ENCODE measurements at places on chromosomes 1 and 21.

DNA sequence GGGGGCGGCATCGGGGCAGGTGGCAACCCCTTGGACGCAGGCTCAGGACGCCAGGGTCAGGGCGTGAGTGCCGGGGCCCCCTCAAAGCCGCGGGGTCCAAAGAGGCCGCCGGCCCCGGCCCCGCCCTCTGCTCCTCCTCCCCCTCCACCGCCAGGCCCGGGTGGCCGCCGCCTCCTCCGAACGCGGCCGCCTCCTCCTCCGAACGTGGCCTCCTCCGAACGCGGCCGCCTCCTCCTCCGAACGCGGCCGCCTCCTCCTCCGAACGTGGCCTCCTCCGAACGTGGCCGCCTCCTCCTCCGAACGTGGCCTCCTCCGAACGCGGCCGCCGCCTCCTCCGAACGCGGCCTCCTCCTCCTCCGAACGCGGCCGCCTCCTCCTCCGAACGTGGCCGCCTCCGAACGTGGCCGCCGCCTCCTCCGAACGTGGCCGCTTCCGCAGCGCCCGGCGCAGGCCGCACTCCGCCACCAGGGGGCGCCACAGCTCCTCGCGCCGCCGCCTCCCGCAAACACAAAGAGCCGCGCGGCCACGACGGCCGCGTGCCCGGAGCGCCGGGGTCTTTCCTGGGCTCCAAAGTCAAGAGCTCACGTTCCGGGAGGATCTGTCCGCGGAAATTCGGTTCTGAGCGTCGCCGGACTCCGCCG lies 19.3 kb upstream of the SAMD11 start:
- peak; percentile 11 for DNase-seq

- DNase-seq = peak; percentile 86
Measured at GRCh38 chr1:38818175-38818976, 41.2 kb downstream of the RRAGC start.

- no peak for DNase-seq
Measured at GRCh38 chr1:16246961-16247360, 10.0 kb upstream of the CPLANE2 start.

DNA sequence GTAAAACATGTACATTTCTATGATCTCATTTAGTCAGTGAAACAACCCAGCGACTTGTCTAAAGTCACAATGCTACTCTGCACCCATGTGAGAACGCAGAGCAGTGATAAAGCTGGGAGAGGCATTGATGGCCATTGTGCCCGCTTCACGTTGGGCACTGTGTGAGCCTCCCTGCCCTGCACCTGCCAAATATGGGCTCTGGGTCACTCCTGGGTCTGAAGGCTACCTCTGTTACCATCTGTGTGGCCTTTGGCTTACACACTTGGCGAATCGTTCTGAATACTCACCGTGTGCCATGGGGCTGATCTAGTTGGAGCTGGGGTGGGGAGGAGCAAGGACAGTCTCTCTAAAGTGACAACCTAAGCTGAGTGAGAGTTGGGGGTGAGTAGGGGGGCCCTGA lies 29.9 kb downstream of the PCSK9 start:
- DNase-seq = no peak

DNA sequence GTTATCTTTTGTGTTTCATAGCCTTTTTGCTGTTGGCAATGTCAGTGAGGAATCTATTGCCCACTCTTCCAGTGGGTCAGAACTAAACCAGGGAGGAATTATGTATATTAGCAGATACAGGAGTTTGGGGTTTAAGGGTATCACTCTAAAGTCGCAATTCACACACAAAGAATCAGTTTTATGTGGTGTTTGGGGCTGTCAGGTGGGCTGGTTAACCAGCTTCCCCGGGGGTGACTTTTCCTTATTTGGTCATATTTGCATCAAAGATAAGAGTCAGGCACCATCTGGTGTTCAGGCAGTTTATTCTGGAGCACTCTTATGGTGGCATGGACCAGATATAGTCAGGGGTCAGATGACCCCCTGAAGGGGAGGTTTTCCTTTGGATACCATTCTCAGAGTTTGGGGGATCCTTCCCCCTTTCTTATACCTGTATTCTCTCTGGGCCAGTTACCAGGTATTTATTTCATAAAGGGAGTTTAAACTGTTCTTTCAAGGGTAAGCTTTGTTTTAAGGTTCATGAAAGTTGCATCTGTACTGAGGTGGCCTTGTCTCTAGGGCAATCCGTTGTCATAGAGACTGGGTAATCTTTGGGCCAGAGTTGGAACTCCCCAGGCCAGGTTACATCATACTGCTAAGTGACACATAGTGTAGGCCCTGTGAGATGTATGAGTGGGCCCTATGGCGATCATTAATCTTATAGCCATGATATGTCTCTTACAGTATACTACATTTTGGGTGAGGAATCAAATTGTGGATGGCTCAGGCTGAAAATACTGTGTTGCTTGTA lies 148.2 kb downstream of the RWDD3 start:
- DNase-seq = no peak

DNA sequence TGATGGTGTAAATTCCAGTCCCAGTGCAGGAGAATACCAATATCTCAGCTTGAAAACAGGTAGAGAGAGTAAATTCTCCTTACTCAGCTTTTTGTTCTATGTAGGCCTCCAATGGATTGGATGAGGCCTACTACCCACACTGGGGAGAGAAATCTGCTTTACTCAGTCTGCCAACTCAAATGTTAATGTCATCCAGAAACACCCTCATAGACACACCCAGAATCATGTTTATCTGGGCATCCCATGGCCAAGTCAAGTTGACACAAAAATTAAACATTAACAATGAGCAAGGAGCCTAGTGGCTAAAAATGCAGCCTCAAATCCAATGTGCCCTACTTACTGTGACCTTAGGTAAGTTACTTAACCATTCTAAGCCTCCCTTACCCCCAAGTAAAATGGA lies 6.9 kb upstream of the HLX start:
- no peak for DNase-seq

- no peak for DNase-seq
Measured at GRCh38 chr1:204432708-204433107, 21.1 kb upstream of the PPP1R15B start.

DNA sequence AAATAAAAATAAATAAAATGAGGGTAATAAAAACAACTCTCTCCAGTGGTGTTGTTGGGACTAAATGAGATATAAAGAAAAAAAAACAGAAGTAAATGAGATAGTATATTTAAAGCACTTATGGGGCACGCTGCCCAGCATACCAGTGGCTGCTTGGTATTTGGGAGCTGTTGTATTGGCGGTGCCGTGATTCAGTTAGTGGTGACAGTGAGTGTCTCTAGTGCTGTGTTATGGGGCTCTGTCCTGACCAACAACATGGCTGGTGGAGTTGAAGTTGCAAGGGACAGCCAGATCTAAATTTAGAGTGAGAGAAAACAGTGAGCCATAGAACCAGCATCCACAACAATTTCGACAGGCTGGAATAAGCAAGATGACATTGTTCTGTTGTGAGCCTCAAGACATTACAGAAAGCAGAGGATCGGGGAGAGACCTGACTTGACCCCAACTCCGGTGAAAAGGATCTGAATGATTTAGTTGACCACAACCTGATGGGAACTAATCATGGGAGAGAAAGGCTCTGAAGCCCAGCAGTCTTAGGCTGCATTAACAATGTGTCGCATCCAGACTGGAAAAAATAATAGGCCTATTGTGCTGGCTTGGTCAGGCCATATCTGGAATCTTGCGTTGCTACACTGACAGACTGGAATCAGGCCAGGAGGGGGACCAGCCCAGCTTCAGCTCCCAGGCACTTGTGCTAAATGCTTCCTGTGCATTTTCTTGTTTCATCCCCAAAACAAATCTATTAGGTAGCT lies 2.4 kb upstream of the MFSD2A start:
- DNase-seq = peak; percentile 83

GRCh38 chr1:74775735-74776134 lies 42.8 kb downstream of the TYW3 start:
- DNase-seq = no peak

DNA sequence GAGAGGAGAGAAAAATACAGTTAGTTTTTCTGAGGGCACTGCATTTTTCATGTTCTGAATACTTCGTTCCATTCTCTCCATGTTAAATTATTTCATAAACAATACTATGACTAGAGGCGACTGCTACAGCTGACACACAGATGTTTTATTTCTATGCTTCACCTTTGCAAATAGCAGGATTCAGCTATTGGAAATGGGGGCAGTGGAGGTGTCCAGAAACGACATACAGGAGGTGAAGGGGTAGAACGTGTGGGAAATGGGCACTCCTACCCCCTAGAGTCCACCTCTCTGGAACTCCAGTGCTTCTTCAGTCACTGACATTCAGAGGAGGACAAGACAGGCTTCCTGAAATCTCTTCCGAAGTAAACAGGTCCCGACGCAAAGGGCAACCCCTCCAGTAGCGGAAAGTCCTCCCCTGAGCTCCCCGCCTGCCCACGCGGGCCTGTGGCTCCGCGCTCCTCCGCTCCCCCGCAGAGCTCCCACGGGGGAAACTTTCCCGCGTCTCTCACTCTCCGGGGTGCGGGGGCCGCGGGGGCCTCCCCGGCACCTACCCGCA lies 480 bp downstream of the DPYD start:
- DNase-seq = no peak

- no peak for DNase-seq
Measured at GRCh38 chr1:237759377-237759776, 131.3 kb downstream of the ZP4 start.

- no peak for DNase-seq
Measured at GRCh38 chr21:42594616-42595282, 58.7 kb upstream of the PDE9A start.

DNA sequence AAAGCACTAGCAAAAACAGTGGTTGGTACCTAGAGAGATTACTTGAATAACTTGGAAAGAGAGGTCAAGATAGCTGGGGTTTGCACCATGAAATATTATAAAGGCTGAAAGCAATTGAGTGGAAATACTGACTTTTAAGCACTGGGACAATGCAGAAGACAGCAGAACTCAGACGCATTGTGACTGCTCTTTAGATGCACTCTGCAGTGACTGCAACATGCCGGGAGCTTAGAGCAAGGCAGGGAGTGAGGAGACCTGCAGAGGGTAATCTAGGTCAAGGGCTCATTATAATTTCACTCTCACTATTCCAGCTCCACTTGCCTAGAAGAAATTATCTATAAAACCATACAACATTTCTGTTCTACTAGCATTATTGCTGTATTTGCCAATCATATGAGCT lies 36.6 kb downstream of the OLFM3 start:
- DNase-seq = no peak

DNA sequence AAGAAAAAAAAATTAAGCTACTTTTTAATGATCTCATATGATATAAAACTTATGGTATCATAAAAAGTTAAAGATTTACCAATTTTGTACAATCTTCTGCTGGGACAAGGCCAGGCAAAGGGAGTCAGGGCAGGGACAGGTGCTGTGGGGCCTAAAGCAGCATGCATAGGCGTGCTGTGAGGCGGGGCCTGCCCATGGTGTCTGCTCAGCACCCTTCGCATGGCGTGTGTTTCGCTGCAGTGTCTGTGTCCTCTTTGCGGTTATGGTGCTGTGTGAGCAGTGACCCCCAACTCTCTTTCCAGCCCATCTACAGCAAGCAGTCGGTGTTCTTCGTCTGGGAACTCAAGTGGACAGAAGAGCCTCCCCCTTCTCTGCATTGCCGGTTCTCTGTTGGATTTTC lies 13.4 kb upstream of the PWP2 start:
- no peak for DNase-seq

DNA sequence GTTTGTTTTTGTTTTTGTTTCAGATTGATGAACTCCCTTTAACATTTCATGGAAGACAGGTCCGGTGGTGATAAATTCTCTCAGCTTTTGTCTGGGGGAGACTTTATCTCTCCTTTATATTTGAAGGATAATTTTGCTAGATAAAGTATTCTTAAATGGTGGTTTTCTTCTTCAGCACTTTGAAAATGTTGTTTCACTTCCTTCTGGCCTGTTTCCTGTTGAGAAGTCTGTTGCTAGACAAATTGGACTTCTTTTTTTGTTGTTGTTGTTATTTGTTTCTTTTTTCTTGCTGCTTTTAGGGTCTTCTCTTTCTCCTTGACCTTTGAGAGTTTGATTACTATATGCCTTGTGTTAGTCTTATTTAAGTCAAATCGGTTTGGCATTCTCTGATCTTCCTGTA lies 50.8 kb downstream of the CRP start:
- DNase-seq = no peak

- no peak for DNase-seq
Measured at GRCh38 chr1:37323486-37324377, 150.6 kb upstream of the ZC3H12A start.

- DNase-seq = no peak
Measured at GRCh38 chr1:64343823-64344190, 126.1 kb upstream of the CACHD1 start.

DNA sequence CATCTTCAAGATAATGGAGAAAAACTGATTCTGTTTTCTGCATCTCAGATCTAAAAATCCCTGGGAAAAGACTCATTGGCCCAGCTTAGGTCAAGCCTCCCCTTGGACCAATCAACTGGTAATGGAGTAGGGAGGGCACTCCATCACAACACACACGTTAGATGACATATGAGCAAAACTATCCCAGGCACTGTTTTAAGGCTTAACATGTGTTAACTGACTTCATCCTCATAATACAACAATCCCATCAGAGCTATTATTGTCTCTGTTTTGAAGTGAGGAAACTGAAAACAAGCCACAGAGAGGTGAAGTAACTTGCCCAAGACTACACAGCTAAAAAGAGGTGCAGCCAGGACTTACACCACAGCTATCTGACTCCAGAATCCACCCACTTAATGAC lies 14.7 kb upstream of the CITED4 start:
- DNase-seq = no peak

GRCh38 chr21:46041183-46041582 lies 56.7 kb upstream of the COL6A2 start:
- DNase-seq = no peak

DNA sequence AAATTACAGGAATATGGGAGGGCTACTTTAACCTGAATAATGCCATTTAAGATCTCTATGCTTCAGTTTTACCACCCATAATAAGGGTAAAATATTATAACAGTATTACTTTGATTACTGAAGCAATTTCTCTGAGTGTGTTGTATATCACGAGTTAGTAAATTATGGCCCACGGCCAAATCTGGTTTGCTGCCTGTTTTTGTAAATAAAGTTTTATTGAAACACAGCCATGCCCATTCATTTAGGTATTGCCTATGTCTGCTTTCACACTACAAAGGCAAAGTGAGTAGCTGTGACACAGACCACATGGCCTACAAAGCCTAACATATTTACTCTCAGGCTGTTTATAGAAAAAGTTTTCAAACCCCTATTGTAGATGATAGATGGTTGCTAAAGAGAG lies 156.8 kb downstream of the CDC42BPA start:
- DNase-seq = no peak

- DNase-seq = no peak
Measured at GRCh38 chr1:113977906-113978305, 1.4 kb upstream of the OLFML3 start.

GRCh38 chr1:58964428-58964827 lies 180.6 kb upstream of the JUN start:
- DNase-seq = no peak

- no peak for DNase-seq
Measured at GRCh38 chr1:172549621-172550280, 16.8 kb downstream of the SUCO start.

GRCh38 chr1:119926553-119926952 lies 30.2 kb upstream of the ADAM30 start:
- DNase-seq = no peak

DNA sequence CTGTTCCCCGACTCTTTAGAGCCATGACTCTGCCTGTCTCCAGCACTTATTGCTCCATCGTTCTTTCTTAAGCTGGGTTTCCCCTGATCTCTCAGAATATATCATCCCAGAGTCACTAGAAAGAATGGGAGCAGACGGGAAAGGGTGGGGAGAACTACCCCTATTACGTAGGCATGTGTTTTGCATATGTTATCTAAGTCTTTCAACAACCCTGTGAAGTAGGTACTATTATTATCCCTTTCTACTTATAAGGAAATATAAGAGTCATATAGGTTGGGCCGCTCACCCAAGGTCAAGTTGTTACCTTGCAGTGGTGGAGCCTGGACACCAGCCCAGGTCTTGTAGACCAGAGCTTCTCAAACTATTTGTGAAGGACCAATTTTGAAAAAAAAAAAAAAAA lies 38.7 kb downstream of the ELF3 start:
- no peak for DNase-seq
